ENCODE measurements at places on chromosomes 16 and 17.
A peak's percentile ranks its signal among the peaks of the same experiment; 100 is the strongest.

DNA sequence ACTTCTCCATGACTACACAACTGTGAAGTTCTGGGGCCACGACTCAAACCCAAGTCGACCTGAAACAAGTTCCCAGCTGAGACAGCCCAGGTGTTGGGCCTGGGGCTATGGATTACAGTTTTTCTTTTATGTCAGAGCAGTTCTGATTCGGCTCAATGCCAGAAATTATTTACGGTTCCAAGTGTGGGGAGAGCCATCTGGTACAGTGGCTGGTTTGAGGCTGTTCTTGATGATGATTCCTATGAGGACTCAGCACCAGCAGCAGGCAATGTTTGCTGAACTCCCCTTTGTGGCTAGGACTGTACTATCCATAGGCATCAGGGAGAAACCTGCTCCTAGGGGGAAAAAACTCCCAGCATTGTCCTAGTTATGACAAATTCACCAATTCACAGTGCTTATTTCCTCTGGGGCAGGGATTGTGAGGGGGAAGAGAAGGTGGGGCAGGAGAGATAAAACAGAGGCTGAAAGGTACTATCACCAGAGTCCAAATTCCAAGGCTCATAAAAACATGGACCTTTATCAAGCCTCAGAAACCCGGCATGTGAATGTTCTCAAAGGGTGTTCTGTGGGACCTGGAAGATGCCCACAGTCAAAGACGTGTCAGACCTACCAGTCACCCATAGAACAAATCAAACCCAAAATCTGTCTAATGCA is 18.2 kb upstream of the CMTM4 start:
- DNase-seq = no peak

GRCh38 chr17:81408049-81408448 is 12.8 kb downstream of the BAHCC1 start:
- no peak for DNase-seq

- no peak for DNase-seq
These were observed 16.9 kb downstream of the HOXB1 start for GRCh38 chr17:48513666-48514455.

GRCh38 chr16:22162656-22163009 is 327 bp downstream of the SDR42E2 start:
- DNase-seq = no peak

GRCh38 chr16:88468275-88469129 is 15.4 kb downstream of the ZFPM1 start:
- DNase-seq = peak; percentile 51

GRCh38 chr17:2782055-2782454 is 14.2 kb upstream of the RAP1GAP2 start:
- no peak for DNase-seq

GRCh38 chr16:27867122-27868110 is 196.1 kb downstream of the GSG1L start:
- DNase-seq = peak; percentile 65

- peak; percentile 41 for DNase-seq
These were observed 1.1 kb downstream of the SPECC1 start for GRCh38 chr17:20010099-20010863.

- no peak for DNase-seq
These were observed 6.6 kb downstream of the LPO start for GRCh38 chr17:58244963-58245362.

GRCh38 chr17:72975509-72975908 is 117.0 kb downstream of the SLC39A11 start:
- DNase-seq = no peak

DNA sequence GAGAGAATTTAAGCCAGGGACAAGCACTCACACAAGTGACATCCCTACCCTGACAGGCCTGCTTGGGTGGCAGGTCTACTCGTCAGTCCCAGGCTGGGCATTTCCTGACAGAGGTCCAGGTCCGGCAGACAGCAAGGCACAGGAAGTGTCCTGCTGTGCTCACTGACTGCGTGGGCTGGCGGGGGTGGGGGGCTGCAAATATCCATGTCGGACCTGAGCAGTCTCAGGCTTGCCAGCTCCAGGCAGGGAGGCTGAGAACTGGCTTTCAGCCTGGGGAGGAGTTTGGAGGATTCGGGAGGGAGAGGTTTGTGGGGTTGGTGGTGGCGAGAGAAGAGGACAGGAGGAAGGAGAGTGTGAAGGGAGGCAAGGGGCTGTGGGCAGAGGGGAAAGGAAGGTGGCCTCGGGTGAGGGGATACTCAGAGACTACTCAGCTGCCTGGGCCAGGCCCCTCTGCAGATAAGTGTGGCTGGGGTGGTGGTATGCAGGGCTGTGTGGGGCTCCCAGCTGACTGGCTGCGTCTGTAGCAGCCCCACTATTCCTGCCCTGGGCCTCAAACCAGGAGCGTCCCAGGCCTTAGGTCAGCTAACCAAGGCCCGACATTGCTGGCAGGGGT is 7.8 kb downstream of the HIC1 start:
- no peak for DNase-seq

DNA sequence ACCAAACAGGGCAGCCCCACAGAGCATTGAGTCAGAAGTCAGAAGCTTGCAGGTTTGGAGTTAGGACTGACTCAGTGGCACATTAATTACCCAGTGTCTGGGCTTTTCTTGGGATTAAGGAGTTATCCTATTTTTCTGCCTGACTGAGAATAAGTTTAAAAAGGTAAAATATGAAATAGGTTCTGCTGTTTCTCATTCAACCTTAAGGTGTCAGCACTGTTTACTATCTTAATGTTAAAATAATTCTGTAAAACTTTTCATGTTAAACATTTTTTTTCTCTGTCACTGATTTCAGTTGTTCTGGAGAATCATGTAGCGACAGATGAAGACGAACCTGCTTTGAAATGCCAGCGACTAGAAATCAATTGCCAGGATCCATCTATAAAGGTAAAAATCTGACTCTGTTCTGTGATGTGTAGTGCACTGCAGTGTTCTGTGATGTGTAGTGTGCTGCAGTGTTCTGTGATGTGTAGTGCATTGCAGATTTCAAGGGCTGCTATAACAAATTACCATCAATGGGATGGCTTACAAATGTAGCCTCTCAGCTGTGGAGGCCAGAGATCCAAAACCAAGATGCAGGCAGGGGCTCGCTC is 128.0 kb downstream of the LAT start:
- DNase-seq = no peak

- no peak for DNase-seq
These were observed 1.3 kb upstream of the DNAI2 start for GRCh38 chr17:74272731-74273201.

DNA sequence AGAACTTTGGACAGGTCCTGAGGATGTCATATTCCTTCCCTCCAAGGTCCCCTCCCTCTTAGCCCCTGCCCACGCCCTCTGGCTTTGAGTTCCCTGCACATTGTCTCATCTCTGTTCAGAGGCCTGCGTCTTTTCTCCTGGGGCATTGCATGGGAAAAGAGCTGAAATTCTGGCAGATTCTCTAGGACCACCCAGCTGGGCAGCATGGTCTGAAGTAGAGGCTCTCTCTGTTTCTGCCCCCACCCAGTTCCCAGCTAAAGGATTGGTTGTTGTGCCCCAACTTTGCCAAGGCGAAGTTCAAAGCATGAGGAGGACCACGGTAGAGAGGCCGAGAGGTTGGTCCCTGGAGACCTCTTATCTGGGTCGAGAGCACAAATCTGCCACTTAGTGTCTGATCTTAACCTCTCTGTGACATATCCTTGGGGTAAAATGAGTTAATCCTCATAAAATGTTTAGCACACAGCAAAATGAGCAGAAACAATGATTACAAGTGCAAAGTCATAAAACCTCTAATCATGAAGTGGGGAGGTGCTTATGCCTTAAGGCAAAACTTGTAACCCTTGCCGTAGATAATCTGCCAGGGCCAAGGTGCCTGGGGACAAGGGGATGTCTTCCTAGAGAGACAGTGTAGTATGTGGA is 2.4 kb downstream of the ABAT start:
- no peak for DNase-seq
